AG08396 (cell line): ENCODE measurements at places on chromosomes 2 and 18.

GRCh38 chr18:75127143-75128021, 81.6 kb downstream of the PTGR3 start:
- no peak for DNase-seq

- no peak for DNase-seq
Measured at GRCh38 chr2:222034058-222034457, 264.7 kb downstream of the PAX3 start.

DNA sequence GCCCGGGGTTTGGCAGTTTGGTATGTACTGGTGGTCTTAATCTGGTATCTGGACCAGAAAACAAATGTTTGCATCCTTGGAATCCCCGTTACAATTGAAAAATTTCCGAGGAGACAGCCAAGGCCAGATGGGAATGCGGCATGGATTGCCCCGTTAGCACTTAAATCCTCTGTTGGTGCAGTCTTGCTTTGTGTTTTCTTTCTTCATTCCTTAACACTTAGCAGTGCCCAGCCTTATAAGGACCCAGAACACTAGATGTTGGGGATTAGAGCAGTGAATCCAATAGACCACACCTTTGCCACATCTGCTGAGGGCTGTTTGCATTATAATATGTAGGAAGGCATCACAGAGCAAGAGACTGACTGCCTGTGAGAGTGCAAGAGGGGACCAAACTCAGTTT, 12.8 kb upstream of the ZNF532 start:
- DNase-seq = no peak

- DNase-seq = no peak
Measured at GRCh38 chr18:78595924-78596573, 383.6 kb upstream of the SALL3 start.

DNA sequence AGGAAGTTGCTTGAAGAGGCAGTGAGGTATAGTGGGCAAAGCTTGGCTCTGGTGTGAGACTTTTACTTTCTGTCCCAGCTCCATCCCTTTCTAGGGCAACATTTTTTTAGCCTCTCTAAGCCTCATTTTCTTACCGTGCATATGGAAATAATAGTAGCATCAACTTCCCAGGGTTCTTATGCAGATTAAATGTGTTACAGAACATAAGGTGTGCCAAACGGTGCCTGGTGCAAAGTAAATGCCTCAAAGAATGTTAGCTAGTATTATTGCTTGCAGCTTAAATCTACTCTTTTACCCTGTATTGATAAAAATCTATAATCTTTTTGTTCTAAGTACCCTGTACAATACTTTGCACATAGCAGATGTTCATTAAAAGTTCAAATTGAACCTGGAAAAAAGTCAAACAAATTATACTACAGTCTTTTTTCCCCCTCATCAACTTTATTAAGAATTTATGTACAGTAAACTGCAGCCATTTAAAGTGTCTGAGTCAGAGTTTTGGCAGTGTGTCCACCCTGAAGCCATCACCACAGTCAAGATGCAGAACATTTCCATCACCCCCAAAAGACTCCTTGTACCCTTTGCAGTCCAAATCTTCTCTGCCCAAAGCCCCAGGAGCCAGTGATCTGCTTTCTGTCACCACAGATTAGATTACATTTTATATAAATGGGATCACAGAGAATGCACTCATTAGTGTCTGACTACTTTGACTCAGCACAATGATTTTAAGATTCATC, 10.6 kb downstream of the MAPRE2 start:
- DNase-seq = no peak

GRCh38 chr2:127158614-127159290, 51.8 kb upstream of the BIN1 start:
- no peak for DNase-seq

DNA sequence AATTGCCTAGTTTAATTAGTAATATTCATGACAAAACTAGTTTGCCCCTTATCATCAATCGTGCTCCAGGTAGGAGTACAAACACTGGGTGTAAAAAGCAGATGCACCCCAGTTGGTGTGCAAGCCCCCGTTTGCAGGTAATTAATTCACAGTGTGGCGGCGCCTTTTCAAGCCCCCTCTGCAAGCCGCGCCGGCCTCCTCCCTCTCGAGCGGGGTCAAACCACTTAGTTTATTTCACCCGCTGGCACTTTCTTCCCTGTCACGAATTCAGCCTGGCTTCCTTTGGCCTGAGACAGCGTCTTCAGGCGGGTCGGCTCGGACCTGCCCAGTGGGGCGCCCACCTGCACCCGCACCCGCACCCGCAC, 64.7 kb upstream of the MAPRE2 start:
- no peak for DNase-seq

GRCh38 chr2:81087646-81088045, 783.1 kb upstream of the LRRTM1 start:
- DNase-seq = no peak

- peak; percentile 50 for DNase-seq
Measured at GRCh38 chr2:133780099-133780996, 212.1 kb upstream of the NCKAP5 start.

- no peak for DNase-seq
Measured at GRCh38 chr2:26103752-26104151, 69.1 kb upstream of the GAREM2 start.

GRCh38 chr2:12116228-12116750, 369.9 kb downstream of the LPIN1 start:
- DNase-seq = no peak

DNA sequence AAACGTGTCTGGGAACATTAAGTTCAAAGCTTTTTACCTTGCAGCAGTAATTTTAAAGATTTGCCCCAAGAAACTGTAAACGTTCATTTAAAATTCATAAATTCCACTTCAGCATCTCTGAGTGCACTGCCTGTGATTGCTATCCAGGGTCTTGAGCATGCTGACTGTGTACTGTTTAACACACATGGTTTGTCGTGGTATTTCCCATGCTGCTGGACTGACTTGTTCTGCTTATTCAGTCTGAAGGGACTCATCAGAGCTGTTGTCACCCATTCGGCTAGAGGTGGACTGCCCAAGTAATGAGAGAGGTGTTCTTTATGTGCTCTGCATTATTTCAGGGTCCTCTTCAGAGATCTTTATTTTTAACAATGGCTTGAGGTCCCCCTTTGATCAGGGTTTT, 53.1 kb downstream of the RHBDD1 start:
- no peak for DNase-seq

DNA sequence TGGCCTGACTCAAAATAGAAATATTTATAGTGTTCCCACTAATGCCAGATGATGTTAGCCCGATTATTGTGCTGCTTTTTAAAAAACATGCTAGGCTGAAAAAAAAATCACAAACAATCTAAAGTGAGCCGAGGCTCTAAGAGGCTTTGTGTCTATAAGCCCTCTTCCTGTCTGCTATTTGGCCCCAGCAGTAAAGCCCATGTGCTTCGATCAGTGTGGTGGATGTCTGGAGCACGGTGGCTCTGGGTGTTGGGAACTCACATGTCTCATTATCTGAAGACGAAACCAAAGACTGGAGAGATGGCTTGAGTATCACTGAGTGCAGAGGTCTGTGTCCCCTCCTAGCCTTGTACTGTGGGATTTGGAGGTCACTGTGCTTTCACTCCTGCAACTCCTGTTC, 55.1 kb downstream of the INO80C start:
- DNase-seq = no peak

- no peak for DNase-seq
Measured at GRCh38 chr2:110805894-110806452, 73.6 kb downstream of the ACOXL start.

DNA sequence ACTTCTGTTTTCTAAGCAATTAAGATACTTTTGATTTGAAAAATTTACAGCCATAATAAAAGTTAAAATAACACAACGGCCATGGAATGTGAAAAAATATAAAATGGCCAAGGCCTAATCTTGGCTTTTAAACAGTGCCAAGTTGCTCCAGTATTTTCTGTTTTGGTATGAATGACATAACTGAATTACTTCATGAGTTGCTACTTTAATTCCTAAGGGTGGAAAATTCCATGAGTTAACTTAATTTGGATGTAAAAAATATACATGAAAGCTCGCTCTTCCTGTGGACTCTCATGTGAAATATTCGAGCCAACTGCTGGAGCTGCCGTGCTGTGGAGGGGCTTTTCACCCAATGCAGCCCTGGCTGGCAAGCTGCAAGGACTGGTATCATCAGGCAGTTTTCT, 286.0 kb upstream of the CCDC68 start:
- DNase-seq = no peak

GRCh38 chr2:75705921-75706320, 4.8 kb downstream of the GCFC2 start:
- DNase-seq = no peak

GRCh38 chr2:180146541-180146940, 139.4 kb upstream of the CWC22 start:
- DNase-seq = no peak

- DNase-seq = peak; percentile 93
Measured at GRCh38 chr18:79567481-79568147, 112.0 kb upstream of the CTDP1 start.

GRCh38 chr2:195532255-195532627, 124.8 kb upstream of the SLC39A10 start:
- no peak for DNase-seq

GRCh38 chr2:134642938-134643337, 75.9 kb downstream of the TMEM163 start:
- no peak for DNase-seq

GRCh38 chr2:205679410-205680009, 2.8 kb upstream of the NRP2 start:
- DNase-seq = no peak

- DNase-seq = no peak
Measured at GRCh38 chr2:141714496-141714895, 416.3 kb downstream of the LRP1B start.

DNA sequence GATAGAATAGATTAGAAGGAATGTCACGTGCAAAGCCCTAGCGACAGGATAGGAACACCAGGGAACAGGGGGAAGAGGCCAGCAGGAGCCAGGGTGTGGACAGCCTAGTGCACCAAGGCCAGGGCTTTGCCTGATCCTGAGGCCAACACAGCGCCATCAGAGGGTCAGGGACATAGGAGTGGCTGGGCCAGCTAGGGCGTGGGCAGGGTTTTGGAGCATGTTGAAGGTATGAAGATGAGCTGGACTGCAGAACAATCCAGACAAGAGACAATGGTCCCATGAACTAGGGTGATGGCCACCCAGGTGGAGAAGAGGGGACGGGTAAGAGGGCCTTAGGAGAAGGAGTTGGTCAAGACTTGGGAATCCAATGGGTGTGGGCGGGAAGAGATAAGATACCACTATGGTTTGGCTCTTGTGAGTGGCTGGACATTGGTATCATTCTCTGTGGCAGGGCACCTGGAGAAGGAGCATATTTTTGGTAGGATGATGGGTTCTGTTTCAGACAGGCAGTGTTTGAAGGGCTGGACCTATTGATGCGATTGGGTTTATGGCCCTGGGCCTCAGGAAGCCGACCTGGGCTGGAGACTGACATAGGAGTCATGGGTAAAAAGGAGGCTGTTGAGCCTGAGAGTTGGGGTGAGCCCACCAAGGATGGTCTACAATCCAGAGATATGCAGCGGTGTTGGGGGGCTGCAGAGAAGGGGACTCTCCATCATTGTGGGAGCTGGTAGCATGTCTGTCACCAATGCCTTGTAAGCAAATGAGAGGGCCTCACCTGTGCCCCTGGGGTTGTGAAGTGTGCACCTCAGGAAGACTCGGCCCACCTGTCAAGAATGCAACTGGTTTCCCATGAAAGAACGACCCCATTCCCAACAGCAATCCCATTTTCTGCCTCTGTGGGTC, 2.0 kb upstream of the HS1BP3 start:
- DNase-seq = no peak

DNA sequence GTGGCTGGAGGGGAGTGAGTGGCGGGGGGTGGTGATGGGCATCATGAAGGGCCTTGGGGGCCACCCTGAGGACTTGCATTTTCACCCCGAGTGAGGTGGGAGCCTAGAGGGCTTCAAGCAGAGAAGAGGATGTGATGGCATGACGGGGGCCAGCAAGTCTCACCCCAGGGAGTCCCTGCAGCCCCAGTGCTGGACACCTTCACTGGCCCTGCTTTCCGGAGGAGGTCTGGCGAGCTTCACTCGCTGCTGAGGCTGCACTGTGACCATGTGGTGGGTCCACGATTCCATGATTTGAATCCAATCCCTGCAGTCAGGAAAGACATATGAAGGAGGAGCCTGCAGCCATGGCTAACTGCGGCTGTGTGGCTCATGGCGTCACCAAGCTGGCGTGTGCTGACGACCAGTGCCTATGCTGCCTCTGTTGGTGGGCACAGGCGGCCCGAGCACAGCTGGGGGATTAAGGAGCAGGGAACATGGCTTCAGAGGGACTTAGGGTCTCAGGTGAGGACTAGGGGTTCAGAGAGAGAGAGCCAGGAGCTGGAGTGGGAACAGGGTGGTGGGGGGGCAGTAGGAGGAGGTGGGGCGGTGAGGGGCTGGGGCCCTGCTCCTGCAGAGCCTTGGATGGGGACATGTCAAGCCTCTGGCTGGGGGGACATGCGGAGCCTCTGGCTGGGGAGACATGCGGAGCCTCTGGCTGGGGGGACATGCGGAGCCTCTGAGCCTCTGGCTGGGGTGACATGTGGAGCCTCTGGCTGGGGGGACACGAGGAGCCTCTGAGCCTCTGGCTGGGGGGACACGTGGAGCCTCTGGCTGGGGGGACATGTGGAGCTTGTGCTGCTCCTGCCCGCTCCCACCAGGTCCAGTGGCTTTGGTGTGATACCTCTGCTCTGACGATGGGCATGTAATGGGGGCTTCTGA, 3.6 kb downstream of the ZAP70 start:
- DNase-seq = no peak

DNA sequence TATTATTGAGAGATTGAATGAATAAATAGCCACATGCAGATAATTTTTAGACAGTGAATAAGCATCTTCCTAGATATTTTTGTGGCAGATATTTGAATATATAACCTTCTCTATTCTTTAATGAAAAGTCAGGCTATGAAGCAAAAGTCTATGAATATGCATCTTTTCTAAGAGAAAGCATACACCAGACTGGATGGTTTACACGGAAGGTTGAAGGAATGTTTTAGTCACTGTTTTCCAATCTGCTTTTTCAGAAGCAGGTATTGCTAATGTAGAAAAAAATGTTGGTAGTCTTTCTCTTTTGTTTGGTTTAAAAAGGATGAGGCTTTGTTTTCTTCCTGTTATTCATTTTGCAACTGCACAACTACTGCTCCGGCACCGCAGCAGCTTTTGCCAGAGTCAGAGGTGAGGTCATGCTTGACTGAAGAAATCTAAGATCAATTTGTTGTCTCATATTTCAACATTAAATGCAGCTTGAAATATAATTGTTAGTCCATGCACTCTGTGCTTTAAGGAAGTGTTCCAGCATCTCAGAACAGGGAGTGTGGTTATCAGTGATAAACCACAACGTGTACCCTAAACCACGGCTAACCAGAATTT, 1540.8 kb upstream of the PIK3C3 start:
- DNase-seq = no peak

GRCh38 chr2:121473512-121473911, 57.2 kb upstream of the RNU4ATAC start:
- DNase-seq = no peak

DNA sequence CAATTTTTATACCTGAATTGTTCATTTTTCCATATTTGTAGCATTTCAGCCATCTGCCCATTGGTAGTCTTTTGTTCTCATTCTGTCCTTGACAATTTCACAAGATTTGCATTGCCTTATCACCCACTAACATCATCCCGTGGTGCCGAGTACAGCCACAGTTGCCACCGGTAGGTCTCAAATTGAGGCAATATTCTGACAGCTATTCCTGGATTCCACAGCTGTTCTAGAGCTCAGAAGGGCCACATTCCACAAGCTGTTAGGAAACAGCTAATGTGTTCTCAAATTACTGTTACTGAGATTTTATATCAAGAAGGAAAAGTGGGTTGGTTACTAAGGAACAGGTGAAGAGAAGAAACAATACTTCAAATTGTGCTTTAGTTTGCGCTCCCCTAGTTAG, 178.8 kb downstream of the RPRM start:
- no peak for DNase-seq

- no peak for DNase-seq
Measured at GRCh38 chr2:41718705-41719104, 329.1 kb upstream of the PKDCC start.
